ENCODE measurements at places on chromosomes 6 and 20.

DNA sequence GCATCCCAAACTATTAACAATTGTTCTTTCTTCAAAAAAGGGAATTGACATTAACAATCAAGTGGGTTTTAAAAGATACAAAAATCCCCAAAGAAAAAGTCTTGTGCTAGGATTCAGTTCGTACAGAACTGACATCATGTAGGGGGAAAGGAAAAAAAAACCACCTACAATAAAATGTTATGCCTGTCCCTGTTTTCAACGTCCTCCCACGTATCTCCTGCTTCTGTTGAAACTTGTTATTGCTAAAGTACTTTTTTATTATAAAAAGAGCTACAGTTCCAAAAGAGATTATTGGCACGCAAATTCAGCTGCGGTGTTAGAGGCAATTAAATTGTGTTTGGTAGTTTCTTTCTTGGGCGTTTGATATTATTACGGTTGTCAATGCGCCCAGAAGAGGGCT is 102.8 kb upstream of the PHACTR1 start:
- no peak for DNase-seq

GRCh38 chr20:44642203-44643153 is 9.0 kb downstream of the ADA start:
- no peak for DNase-seq

DNA sequence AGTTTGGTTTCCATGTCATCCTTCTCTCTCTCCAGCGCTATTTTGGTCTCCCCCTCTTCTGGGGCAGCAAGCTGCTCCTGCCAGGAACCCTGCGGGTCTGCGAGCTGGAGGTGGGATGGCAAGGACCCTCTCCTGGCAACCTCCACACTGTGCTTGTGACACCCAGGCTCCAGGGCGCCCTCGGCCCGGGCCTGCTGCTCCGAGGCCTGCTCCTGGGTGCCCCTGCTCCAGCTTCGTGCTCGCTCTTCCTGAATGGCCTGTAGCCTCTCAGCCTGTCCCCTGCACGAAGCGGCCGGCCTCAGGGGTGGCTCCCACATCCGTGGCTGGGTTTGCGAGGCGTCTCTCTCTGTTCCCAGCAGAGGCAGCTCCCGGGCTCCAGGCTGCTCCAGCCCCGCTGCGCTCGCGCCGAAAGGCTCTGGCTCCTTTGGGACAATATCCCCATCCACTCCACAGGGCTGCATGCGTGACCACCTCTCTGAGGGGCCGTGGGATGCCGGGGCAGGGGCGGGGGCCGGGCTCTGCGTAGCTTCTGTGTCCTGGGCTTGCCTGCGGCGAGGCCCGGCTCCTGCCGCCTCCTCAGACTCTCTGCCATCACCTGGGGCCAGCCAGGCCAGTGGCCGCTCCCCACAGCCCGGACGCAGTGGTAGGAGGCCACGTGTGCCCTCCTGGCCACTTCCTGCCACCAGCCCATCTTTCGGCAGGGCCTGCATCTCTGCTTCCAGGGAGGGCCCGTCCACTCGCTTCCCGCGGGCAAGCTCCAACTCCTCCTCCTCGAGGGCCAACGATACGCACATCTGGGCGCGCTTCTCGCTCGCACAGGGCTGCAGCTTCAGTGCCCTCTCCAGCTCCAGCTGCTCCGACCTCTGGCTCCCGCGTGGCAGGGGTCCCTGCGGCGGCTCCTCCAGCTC is 68.9 kb downstream of the GINS1 start:
- no peak for DNase-seq

- no peak for DNase-seq
Observed at GRCh38 chr20:4813076-4813862, 91.6 kb downstream of the PRND start.

DNA sequence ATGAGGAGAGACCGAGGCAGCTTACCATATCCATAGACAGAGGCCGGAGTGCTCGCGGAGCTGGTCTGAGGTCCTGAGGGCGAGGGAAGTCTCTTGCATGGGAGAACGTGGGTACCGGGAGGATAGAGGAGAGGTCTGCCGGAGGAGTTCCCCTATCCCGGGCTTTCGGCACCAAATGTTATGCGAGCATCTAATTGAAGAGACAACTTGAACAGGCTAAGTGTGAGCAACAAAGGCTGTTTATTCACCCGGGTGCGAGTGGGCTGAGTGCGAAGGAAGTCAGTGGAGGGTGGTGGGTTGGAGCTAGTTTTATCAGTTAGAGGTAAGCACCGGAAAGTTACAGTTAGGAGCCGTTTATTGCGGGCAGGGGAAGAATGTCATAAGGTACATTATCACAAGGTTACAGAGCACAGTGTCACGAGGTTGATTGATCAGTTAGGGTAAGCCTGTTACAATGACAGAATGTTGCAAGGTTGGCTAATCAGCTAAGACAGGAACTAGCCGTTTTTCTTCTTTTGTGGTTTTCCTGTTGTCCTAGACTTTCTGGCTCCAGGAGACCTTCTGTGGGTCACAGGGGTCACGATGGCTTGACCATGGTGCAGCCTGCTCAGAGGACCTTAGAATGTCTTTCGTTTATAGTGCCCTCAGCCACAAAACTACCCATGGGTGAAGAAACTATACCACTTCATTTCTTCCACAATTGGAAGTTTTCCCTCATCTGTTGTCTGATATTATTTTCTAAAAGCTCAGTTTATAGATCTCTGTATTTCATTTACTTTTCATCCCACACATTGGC is 746.0 kb upstream of the ADGRB3 start:
- DNase-seq = no peak

DNA sequence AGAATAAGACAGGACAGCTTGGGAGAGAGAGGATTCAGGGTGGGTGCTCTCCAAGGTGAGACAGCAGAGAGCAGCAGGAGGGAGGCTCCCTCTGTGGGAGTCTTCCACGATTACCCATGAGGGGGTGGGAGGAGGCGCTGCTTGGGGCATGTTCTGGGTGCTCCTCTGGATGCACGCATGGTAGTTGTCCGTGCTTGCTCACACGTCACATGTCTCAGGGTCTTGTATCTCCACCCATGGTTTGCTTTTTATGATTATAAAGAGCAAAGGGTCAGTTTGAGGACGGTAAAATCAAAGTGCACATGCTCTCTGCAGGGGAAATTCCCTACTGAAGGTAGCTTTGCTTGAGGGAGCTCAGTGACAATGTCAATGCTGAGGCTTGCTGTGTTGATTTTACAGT is 338.4 kb downstream of the THBS2 start:
- DNase-seq = no peak

DNA sequence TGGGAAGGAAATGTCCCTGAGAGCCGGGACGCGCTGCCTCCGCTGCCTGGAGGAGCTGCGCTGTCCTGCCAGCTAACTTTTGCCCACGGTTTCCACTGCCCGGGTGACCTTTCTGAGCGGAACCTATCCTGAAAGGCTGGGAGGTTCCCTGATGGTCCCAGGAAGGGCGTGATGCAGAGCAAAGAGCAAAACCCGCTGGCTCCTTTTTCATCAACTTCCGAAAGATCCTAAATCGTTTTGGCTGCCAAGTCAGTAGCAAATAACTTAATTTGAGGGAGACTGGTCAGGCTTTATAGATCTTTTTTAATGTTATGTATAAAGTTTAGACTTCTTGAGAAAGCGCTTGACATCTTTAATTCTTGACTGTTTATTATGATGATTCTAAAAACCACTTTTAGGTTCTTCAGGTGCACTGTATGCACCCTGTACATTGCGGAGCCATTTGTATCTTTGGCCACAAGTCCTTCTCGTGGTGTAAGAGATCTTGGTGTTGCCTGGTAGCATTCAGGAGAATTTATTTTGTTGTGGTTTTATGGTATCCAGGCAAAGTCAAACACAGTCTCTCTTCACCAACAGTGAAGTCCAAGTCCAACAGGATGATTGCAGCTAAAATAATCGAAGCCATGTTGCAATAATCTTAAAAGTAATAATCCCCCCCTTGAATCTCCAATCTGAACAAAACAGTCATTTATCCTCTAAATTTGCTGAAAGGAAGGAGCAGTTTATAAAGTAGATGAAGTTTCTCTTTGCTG is at the start of gene SYNE1:
Gene SYNE1, minus strand, starts transcription at position 67 of the 752 bp plus-strand sequence. CDS start 9,031 bp downstream, outside the sequence.
- DNase-seq = no peak

DNA sequence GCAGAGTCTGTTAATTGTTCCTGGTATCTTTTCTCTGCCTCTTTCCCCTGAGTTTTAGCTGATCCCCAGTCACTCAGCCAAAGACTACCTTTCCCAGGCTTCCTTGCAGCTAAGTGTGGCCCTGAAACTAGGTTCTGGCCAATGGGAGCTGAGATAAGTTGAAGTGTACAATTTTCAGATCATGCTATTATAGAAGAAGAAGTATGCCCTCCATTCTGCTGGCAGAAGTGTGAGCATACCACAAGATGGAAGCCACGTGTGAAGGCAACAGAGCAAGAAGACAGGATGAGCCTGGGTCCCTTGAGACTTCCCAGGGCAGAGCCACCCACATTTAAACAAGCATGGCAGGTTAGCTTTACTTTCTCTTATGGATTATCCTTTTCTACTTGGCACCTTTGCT is 273.2 kb downstream of the HIVEP2 start:
- DNase-seq = no peak

DNA sequence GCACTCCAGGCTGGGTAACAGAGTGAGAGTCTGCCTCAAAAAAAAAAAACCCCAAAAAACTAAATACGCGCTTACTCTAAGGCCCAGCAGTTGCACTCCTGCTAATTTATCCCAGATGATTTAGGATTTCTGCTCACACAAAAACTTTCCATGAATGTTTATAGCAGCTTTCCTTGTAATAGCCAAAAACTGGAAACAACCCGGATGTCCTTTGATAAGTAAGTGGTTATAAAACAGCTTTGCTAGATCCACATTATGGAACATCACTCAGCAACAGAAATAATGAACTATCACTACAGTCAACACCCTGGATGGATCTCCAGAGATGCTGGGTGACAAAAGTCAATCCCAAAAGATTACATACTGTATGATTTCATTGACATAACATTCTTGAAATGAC is 220.4 kb upstream of the JARID2 start:
- no peak for DNase-seq

GRCh38 chr6:41278699-41279405 is 7.6 kb downstream of the TREM1 start:
- peak; percentile 38 for DNase-seq

DNA sequence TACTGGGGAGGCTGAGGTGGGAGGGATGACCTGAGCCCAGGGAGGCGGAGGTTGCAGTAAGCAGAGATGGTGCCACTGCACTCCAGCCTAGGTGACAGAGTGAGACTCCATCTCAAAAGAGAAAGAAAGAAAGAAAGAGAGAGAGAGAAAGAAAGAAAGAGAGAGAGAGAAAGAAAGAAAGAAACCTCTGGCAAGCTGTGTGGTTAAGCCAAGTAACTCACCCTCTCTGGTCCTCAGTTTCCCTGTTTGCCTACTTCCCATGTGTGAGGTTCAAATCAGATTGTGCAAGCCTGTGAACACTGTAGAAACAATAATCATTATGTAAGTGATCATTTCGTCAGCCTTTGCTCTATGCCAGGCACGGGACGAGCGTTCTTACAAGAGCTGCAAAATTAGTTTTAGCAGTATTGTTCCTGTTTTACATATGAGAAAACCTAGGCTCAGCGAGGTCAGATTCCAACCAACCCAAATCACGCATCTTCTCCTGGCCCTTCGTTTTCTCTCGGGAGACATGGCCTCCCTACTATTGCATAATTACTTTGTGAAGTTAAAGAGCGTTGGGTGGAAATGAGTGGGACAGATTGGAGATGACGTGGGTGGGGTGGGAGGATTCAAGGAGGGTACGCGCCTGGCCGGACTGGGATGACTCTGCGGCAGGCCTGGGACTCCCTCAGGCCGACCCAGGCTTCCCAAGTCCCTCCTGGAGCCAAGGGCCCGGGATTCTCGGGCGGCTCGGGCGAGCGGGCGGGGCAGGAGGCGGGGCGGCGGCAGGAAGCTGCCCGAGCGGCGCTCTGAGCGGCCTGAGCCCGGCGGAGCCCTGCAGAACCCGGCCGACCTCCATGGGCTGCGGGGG is at the start of gene SNX21:
Gene SNX21, plus strand, starts transcription at position 770 of the 853 bp plus-strand sequence. CDS start 121 bp downstream, outside the sequence.
- DNase-seq = no peak

DNA sequence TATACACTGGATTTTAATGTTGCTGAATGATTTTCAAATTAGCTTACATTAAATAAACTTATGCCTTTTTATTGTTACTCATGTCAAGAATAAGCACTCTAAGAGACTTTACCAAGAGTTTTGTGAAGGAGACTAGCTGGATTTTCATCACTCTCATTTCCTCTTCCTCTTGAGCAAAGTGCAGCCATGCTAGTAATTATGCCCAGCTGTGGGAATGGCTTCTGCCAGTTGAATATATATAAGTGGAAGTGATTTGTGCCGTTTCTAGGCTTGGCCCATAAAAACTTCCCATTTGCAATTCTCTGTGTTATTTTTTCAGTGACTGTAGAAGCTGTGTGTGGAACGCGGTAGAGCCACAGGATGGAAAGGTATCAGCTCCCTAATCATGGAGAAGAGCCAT is 255.8 kb downstream of the HDGFL1 start:
- DNase-seq = no peak

DNA sequence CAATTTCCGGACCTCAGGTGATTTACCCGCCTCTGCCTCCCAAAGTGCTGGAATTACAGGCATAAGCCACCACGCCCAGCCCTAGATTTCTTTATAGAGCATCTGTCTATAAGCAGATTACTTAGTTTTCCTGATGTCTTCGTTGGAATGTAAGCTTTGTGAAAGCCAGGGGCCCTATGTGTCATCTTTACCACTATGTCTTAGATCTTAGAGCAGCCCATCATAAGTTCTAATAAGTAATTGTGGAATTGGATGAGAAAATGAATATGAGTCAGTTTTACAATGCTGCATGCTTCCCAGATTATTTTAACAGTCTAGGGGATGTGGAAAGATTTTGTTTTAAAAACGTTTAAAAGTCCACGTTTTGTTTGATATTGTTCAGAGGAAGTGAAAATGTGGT is 9.1 kb upstream of the ZBTB2 start:
- DNase-seq = no peak

- DNase-seq = peak; percentile 20
Observed at GRCh38 chr6:28865401-28866204, 58.2 kb downstream of the TRIM27 start.

GRCh38 chr6:1389369-1390132 is at the start of gene FOXF2:
FOXF2 (plus strand) TSS chr6:1389576; CDS start chr6:1389948, 372 bp downstream.
- no peak for DNase-seq

- no peak for DNase-seq
Observed at GRCh38 chr20:9143926-9144325, 75.0 kb downstream of the PLCB4 start.

All from stimulated activated CD4-positive, alpha-beta T cell treated with anti-CD3 and anti-CD28 coated beads, Interleukin-15, amount 100 ng/mL, for 1 hour (primary cell).